Stimulated activated CD8-positive, alpha-beta memory T cell treated with anti-CD3 and anti-CD28 coated beads, Interleukin-7, amount 100 ng/mL, for 24 hours (primary cell): ENCODE measurements at places on chromosomes 2 and 18.

GRCh38 chr2:151437630-151438029, 27.9 kb downstream of the RIF1 start:
- no peak for DNase-seq

DNA sequence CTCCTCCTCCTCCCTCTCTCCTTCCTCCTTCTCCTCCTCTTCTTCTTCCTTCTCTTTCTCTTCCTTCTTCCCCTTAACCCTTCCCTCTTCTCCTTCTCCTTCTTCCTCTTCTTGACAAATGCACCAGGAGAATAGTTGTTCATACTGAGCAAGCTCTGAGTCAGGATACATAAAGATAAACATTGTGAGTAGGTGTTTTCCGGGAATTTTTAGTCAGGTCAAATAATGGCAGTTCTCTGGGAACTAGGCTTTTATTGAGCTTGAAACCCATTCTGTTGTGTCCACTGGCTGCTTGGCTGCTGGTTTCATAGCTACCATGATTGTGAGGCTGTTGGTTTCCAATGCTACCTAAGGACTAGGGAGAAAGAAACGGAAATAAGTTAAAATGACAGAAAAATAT, 1144.7 kb upstream of the DDX18 start:
- no peak for DNase-seq

DNA sequence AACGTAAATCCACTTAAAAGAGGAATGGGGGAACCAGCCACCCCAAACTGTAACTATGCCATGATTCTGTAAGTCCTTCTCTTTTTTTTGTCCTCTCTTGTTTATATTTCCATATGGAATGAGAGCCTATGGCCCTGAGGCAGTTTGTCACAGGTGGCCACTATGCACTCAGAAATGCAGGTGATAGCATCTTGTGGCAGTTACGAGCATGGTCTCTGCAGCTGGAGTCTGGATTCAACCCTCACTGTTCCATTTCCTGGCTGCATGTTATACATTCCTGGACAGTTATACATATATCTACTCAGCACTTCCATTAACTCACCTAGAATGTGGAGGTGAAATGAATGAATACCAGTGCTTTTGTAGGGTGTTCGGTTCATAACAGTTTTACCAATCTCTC, 291.5 kb upstream of the FANCL start:
- no peak for DNase-seq

DNA sequence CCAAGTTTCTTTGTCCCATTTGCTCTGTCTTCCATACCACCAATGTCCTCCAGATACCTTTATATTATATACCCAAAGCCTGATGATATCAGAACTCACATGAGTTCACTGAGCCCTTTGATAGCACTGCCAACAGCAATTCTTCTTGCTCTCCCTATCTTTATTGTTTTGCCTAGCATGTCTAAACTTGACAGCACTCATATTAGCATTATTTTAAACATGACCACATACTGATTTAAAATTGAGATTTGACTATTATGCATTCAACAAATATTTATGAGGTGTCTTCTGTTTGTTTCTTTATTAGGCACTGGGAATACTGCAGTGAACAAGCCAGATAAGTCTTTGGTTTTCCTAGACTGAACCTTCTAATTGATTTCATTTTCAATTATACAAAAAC, 587.3 kb upstream of the GCFC2 start:
- DNase-seq: no peak

GRCh38 chr2:9463698-9464034, 10.7 kb upstream of the IAH1 start:
- DNase-seq: no peak

- no peak for DNase-seq
Measured at GRCh38 chr2:157810037-157810436, 66.1 kb downstream of the ACVR1 start.

DNA sequence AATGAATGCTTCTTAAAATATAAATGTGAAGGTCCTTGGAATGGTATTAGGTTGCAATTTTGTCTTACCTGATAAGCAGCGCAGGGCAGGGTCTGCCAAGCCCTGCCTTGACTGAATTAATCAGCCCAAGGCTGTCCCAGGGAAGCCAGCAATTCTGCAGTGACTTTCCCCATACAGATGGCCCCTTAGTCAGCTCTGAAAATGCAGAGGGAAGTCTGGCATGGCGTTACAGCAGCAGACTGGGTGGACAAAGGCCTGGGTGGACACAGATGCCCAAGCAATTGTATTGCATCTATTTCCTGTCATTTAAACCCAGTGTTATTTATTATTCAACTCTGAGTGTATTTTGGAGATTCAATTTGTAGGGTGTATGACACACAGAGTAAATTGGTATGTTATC, 56.6 kb upstream of the NOL4 start:
- no peak for DNase-seq

GRCh38 chr18:3150688-3151087, 69.1 kb downstream of the MYOM1 start:
- no peak for DNase-seq

DNA sequence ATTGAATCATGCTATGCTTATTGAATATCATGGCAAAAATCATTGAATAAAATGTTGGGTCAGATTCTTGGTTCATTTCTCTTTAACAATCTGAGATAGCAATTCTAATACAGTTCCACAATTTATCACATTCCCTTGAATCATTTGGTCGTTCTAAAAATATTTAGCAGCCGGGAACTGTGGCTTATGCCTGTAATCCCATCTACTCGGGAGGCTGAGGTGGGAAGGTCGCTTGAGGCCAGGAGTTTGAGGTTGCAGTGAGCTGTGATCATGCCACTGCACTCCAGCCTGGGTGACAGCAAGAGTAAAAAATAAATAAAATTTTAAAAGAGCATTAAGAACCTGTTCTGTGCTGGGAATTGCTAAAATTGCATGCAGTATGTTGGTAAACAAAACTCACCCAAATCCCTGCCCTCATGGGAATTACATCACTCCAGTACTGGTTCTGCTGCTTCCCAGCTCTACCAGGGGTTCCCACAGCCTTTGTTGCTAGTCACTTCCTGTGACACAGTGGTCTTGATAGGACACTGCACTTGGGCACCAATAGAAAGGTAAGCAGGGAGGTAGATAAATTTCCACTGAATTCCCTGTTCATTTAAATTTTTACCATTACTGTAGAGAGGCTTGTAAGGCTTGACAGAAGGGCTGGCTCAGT, 200.4 kb downstream of the CTNNA2 start:
- no peak for DNase-seq

- DNase-seq: no peak
Measured at GRCh38 chr2:135152361-135152760, 100.3 kb downstream of the RAB3GAP1 start.

GRCh38 chr18:56974141-56974540, 172.7 kb upstream of the BOD1L2 start:
- no peak for DNase-seq

DNA sequence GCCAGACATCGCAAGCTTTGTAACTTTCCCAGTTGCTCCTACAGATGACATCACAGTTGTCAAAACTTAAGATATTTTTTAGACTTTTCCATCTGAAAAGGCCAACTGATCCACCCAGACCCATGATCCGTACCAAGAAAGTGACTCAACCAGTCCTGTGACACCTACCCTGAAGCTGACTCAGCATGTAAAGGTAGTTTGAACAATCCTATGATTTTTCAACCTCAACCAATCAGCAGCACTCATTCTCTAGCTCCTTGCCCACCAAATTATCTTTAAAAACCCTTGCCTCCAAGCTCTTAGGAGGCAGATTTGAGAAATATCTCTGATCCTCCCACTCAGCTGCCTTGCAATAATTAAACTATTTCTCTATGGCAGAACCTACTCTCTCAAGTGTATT, 1686.7 kb upstream of the LRRTM1 start:
- no peak for DNase-seq

DNA sequence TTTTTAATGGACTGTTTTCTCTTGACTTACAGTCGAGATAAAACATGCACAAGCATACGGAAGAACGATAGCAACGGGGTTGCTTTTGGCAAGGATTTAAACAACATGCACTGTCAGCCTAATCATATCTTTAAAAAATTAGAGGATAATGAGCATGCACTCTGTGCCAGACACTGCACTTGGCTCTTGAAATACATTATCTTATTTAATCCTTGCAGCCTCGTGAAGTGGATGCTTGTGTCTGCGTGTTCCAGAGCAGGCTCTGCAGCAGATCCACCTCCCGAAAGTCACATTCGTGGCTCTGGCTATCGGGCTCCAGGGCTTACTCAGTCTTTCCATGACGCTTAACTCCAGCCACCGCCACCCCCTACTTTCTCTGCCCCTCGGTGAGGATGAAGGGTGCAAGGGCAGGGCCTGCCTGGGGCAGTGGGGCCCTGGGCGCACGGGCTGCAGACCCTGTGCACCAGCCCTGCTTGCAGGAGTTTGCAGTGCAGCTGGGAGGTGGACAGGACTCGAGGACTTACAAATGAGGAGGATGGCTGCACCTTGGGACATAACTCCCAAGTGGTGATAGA, 61.7 kb downstream of the ACKR3 start:
- no peak for DNase-seq

GRCh38 chr2:28239207-28239606, 153.5 kb upstream of the FOSL2 start:
- no peak for DNase-seq

- no peak for DNase-seq
Measured at GRCh38 chr2:96580771-96581170, 44.2 kb downstream of the ARID5A start.

DNA sequence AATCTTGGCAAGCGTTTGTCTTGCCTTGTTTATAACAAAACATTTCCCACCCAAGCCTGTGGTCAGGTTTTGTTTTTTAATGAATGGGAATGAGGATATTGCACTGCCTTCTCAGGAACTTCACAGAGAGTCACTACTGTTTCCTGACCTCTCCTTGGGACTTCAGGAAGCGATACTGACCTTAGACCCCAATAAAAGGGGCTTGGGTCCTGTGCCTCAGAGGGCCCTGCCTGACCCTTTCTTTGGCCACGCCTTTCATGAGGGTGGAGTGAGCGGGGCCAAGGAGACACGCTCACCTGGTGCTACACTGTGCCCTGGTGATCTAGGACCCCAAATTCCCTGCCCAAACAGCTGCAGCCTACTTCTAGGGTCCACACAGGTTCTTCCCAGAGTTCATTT, 92.8 kb upstream of the TGFA start:
- DNase-seq: no peak
